Endothelial cell (in vitro differentiated cells): ENCODE measurements at places on chromosomes 6 and 20.
A peak's percentile ranks its signal among the peaks of the same experiment; 100 is the strongest.

- no peak for DNase-seq
These were observed 162.4 kb upstream of the AGPAT4 start for GRCh38 chr6:161436106-161436876.

DNA sequence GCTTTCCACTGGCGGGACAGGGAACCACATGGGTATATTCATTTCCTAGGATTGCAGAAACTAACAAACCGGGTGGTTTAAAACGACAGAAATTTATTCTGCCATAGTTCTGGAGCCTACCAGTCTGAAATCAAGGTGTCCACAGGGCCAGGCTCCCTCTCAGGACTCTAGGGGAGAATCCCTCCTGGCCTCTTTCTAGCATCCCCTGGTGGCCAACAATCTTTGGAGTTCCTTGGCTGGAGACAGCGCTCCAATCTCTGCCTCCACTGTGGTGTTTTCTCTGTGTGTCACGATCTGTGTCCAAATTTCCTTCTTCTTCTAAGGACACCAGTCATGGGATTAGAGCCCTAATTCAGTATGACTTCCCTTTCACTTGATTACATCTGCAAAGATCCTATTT, 95.0 kb downstream of the SCML4 start:
- DNase-seq: peak; percentile 20

- no peak for DNase-seq
These were observed 126.3 kb downstream of the PRND start for GRCh38 chr20:4848041-4848440.

GRCh38 chr6:16418151-16418550, 179.8 kb downstream of the GMPR start:
- DNase-seq: no peak

DNA sequence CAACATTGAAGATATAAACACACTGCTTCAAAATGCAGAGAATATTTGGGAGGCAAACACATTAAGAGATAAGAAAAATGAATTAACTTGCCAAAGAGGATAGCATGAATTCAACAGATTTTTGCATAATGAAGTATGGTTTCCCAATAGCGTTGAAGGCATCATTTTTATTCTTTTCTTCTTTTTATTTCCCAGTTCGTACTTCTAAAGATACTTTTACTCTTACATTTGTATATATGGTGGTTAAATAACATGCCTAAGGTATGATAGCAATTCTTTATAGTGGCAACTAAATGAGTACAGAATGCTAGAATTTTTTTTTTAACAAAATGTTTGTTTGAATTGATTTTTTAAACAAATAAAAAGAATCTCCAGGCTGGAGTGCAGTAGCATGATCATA, 473.4 kb upstream of the MARCKS start:
- DNase-seq: no peak

DNA sequence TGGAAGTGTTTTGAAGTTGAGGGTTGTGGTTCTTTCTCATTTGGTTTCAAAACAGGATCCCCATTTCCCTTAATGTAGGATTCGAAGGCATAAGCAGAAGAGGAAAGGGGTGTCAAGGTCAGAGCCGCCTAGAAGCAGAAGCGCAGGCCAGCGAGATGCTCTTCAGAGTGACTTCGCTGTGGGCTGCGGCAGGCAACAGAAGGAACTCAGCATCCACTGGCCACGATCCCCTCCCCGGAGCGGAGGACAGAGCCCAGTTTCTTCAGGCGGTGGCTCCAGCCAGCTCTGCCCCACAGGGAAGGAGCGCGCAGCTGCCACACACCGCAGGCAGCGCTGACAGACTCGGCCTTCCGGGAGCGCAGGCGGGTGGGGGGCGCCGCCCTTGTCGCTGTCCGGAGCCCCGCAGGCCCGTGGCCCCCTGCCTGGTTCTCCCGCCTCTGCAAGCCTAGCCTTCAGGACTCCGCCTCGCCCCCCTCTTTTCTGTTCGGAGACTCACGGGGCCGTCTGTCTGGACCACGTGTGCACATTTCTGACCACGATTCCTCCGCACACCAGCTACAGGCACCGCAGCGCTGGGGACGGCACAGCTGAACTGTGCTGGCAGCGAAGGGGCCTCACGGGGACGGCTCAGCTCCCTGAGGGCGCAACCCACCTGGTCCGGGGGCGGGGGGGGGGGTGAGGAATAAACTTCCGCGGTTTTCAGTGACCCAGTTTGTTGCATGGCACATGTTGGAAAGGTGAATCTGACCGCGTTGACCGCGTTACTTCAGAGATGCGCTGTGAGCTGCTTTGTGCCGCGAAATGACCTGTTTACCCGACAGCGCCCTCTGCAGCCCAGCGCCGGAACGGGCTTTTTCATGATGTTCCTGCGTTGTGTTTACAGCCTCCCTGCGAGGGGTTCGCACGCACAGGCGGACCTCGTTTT, 26.1 kb downstream of the TTLL2 start:
- DNase-seq: peak; percentile 88

GRCh38 chr20:17859616-17860232, 108.9 kb downstream of the SNX5 start:
- no peak for DNase-seq
